ENCODE measurements at places on chromosomes 6 and 20.

GRCh38 chr20:2955257-2955970, 82.1 kb downstream of the PTPRA start:
- peak; percentile 80 for DNase-seq

GRCh38 chr20:20685635-20686034, 26.8 kb downstream of the RALGAPA2 start:
- no peak for DNase-seq

- no peak for DNase-seq
Observed at GRCh38 chr20:57754190-57754589, 44.4 kb upstream of the PMEPA1 start.

DNA sequence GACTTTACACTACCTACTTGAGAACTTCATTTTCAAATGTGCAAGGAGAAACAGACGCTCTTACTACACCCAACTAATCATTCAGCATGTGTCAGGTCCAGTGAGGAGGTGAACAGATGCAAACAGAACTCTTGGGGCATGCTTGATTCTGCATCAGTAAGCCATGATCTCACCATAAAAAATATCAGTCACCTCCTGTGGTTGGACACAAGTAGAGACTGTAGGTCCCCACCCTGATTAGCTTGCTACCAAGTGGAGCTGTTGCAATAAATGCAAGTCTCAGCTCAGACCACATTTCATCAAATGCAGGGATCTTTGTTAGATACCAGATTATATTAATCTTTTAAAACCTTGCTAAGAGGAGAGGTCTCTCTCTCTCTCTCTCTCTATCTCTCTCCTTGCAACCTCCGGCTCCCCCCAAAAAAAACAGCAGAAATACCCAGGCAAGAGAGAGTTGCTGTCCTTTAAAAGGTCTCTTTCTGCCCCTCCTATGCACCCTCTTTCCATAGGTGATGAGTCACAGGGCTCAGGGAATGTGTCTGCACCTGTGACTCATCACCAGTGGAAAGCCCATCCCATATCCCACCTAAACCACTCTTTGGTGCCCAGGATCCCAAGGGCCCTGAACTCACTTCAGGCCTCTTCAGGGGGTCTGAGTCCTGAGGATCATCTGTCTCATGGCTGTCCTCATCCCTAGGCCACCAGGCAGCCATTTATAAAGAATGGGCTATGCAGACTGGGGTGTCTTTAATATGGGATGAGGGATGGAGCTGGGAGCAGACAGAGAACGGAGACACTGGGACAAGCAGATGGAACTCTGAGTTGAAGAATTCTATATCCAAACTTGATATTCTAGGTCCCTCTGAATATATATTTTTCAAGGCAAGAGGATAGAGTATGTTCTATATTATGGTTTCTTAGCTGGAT, 154.5 kb downstream of the QRSL1 start:
- DNase-seq: no peak

DNA sequence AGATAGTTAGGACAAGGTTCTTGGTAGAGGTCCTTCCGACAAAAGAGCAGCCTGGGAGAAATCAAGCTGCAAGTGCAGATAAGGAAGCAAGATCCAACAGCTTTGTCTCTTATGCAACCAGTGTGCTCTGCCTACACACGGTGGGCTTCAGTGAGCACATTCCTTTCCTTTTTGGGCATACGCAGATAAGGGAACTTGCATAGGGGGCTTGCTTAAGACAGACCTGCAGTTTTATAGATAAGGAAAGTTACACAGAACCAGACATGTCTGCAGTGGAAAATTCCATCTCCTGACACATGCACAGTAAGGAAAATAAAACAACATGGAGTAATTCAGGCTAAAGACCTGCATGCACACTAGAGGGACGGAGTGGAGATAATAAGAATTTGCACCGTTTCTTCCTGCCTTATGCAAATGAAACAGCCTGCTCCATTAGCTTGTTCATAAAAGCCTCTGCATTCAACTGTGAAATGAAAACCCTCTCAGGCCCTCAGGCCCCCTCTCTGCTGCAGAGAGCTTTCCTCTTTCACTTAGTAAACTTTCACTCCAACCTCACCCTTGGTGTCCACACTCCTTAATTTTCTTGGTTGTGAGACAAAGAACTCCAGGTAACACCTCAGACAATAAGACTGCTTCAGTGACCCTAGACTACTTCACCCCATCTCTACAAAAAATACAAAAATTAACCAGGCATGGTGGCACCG, 97.5 kb upstream of the MYLIP start:
- peak; percentile 96 for DNase-seq

GRCh38 chr6:7147051-7147671, 39.4 kb downstream of the RREB1 start:
- peak; percentile 59 for DNase-seq

DNA sequence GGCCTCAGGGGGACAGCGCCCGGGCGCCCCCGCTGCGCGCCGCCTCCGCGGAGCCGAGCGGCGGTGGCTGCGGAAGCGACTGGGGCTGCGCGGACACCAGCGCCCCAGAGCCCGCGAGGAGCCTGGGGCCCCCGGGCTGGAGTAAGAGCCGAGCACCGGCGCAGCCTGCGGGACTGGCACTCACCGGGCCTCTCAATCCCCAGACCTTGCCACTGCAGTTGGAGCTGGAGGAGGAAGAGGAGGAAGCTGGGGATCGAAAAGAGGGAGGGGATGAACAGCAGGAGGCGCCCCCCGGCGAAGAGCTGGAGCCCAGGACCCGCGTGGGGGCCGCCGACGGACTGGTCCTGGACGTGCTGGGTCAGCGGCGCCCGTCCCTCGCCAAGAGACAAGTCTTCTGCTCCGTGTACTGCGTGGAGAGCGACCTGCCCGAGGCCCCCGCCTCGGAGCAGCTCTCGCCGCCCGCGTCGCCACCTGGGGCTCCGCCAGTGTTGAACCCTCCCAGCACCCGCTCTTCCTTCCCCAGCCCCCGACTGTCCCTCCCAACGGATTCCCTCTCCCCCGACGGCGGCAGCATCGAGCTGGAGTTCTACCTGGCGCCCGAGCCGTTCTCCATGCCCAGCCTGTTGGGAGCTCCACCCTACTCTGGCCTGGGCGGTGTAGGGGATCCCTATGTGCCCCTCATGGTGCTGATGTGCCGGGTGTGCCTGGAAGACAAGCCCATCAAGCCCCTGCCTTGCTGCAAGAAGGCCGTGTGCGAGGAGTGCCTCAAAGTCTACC, 590 bp downstream of the RNF217 start:
- peak; percentile 46 for DNase-seq

DNA sequence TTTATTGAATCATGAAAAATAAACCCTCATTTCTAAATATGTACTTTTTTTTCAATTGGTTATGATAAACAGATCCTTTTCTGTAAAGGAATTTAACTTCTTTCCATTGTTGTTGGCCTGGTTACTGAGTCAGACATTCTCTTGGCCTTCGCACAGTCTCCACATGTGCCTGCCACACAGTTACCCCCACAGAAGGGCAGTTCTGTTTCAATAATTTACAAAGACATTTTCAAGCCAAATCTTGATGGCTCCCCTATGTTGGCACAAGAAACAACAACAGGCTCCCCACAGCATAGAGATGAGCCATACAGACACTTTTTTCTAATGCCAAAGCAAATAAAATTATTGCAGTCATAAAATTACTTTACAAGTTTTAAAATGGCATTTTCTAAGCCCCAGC, 55.6 kb upstream of the BEND6 start:
- DNase-seq: no peak

- peak; percentile 57 for DNase-seq
Observed at GRCh38 chr6:35294308-35294945, 3.2 kb upstream of the DEF6 start.

DNA sequence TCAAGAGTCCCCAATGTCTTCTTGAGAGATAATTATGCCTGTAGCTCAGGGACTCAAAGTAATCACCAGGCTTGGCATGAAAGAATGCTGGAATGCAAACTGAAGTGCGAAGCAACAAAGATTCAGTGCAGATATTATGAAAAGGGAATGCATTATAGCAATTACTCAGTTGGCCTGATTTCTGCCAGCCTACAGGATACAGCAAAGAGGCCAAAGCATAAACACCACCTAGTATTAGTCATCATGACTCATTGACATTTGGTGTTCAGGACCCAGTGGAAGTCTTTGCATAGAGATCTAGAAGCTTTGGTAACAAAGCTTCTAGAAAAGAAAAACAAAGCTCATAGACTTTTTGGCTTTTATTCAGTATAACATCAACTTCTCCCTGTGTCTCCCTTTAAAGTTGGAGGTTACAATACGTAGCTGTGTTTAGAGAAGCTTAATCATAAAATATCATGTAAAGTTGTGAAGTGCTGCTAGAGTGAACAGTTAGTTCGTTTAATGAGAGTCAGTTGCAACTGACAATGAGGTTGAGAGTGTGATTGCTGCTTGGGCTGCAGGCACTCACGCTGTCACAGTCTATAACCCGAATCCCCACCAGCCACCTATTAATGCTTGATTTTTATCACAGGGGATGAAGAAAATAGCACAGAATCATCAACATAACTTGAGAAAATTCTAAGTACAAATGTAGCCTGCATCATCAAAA, 932.7 kb downstream of the TFAP2A start:
- no peak for DNase-seq

DNA sequence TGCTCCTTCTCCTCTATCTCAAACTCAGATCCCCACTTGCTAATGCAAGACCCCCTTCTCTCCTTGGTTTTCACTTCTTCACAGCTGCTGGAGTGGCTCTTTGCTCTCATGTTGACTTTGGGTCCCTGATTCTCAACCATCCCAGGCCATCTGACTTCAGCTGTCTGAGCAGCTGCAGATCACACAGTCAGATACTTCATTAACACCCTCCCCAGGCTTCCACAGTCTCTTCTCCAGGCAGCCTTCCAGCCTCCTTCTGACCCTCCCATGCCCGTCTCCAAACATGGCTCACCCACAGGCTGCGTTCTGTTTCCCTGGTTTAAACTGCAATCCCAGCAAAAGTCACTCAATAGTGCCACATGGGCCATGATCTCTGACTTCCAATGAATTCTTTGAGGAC, 65.4 kb downstream of the HIVEP2 start:
- DNase-seq: no peak

DNA sequence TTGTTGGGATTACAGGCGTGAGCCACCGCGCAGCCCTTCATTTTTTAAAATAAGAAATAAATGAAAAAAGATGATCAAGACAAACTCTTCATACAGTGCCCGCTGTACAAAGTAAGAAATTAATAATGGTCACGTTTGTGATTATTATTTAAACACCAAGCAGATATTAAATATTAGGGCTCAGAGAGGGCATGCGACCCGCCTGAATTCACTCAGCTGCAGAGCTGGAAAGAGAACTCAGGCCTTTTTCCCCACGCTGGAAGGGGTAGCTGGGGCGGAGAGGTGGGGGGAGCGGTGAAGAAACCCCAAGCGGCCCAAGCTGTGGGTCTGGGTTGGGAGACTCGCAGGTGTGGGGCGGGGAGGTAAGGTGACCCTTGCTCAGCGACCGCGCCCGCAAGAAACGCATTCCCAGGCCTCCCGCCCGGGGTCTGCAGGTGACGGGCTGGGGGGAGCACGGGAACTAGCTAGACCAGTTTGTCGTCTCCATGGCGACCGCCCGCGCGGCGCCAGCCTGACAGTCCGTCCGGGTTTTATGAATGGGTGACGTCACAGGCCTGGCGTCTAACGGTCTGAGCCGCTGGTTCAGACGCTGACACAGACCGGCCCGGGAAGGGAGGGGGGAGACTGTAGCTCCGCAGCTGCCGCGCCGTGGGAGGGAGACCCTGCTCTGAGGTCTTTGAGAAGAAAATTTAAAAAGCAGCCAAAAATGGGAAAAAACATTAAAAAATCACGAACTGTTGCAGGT, 1.1 kb upstream of the ID1 start:
- peak; percentile 98 for DNase-seq

DNA sequence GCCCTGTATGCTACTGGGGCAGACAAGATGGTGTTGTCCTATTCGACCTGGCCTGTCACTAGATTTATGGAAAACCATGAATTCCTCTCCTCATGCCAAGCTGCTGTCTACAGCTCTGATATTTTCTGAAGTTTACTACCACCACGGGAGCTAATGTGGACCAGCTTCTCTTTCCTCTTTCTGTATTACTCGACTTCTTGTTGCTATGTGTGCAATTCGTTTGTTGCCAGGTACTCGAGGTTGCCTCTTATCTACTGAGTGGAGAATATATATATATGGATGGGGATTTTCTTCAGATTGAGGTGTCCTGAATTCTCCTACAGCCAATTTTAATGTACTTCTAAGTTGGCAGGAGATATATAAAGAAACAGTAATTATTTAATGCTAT, 34.7 kb downstream of the MAN1A1 start:
- peak; percentile 69 for DNase-seq

DNA sequence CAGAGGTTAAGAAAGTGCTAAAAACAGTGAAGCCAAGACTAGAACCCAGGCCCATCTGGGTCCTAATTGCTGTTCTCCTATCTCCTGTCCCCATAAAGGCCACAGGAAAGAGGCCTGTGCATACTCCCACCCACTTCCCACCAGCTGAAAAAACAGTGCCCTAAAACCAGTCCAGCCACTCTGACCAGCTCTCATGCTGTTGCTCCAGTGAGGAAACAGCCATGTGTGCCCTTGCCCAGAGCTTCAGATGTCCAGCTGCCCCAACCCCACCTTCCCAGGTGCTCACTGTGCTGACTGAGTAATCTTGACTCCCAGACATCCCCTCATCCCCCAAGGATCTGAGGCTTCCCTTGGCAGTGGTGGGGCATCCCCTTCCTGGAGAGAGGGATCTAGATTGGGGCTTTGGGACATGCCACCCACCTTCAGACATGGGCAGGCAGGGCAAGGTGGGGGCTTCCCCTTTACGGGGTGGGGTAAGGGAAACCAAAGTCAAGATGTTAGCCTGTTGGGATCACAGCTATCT, 28.7 kb downstream of the KCNK5 start:
- no peak for DNase-seq
